ENCODE measurements at places on chromosomes 3 and 15.
A peak's percentile ranks its signal among the peaks of the same experiment; 100 is the strongest.

GRCh38 chr3:47007482-47008233, 28.2 kb downstream of the NBEAL2 start:
- peak; percentile 2 for DNase-seq

DNA sequence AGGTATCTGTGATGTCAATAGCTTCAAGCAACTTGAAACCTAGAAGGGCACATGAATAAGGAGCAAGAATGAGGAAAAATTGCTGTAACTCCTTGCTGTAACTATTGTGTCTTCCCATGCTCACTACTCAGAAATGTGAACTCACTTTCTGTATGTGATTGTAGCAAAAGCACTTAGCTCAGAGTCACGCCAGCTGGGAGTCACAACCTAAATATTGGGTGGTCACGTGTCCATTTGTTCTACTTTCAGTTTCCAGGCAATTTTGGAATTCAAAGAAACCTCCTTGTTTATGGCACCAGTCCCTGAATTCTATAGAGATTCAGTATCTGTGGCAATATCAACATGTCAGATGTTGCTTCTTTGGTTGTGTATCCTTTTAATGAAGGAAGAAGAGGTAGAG, 241.6 kb upstream of the AZI2 start:
- no peak for DNase-seq

- no peak for DNase-seq
These were observed 79.4 kb upstream of the SETMAR start for GRCh38 chr3:4223777-4224176.

- no peak for DNase-seq
These were observed 29.2 kb downstream of the PCNP start for GRCh38 chr3:101603184-101603583.

GRCh38 chr3:141271279-141272030, 39.8 kb downstream of the PXYLP1 start:
- no peak for DNase-seq

- no peak for DNase-seq
These were observed 10.5 kb downstream of the SLC38A3 start for GRCh38 chr3:50215529-50215928.

- no peak for DNase-seq
These were observed 17.2 kb upstream of the RBSN start for GRCh38 chr3:15116032-15116669.

DNA sequence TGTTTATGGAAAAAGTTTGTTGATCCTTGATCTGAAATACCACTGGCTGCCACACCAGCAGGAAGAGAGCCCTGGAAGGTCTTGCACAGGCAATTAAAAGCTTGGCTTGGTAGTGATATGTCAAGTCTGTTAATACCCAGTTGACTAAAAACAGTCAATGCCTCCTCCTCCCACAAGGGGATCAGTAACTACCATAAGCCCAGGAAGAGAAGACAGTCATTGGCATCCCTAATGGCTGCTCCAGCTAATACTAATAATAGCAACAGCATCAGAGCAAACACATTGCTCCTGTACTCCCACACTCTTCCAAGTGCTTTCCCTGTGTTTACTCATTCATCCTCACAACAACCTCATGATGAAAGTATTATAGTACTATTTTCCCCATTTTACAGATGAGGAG, 528.6 kb downstream of the TAFA4 start:
- no peak for DNase-seq

GRCh38 chr3:133038089-133038730, at the start of gene TMEM108:
TMEM108 (plus strand) TSS chr3:133038391.
- peak; percentile 33 for DNase-seq

DNA sequence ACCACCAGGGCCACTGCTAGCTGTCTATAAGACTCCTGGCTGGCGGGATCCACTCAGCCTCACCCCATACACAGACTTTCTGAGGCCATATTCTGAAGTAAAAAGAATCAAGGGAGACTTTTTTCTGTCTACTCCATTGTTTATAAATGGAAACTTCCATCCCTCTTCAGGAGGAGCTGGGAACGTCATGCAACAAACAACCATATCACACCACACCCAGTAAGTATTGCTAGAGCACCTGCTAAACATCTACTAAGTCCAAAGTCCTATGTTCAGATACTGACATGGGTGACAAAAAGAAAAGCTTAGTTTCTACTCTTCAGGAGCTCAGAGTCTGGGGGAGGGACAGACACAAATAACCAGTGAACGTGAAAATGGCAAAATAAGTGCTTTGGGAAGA, 324.8 kb upstream of the ONECUT1 start:
- DNase-seq, result no peak

DNA sequence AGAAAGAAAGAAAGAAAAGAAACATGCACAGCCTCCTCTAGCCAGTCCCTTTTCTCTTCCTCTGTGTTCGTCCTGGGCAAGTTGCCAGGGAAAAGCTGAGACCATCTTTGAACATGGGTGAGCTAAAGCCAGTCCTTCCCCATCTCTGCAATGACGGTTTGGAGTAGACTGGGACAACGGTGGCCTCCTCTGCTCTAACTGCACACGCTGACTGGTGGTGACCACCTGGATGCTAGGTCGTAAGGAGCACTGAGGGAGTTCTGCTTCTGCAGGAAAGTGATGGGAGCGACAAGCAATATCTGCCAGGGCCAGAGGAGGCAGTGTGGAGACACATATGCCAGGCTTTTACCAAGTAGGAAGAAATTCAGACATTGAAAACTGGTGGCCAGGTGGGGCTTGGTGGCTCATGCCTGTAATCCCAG, 111.7 kb downstream of the NUP210 start:
- DNase-seq, result peak; percentile 13

DNA sequence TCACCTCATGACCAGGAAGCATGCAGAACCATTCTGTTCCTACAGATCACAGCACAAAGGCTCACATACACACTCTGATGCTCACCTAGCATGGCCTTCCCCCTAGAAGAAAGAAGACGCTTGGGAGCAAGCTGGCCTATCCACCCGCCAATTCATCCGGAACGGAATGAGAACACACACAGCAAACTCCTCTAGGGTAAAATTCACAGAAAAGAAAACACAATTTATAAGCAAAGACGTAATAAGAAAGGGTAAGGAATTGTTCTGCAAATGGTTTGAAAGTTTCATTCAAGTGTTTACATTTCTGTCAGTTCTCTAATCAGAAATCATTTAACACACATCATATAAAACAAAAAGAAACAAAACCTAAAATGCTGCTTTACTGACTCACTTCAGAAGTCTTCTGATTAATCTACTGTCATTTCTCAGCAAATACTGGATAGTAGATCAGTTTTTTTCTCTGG, 218.1 kb downstream of the OSBPL10 start:
- no peak for DNase-seq

GRCh38 chr15:67192185-67192820, 62.2 kb downstream of the AAGAB start:
- DNase-seq, result no peak

DNA sequence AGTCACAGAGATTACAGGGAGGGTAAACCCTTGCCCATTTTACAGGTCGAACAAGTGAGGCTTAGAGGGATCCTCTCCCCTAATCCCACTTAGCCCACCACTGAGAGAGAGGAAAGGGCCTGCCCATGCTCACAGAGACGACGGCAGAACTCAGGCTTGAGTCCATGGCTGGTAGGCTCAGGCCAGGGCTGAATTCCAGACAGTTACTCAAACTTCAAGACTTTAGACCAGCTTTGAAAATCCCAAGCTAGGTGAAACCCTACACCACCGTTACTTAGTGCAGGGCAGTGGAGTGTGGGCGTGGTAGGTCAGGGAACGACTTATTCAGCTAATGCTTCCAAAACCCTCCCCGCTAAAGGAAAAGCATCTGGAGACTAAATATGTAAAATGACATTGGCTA, 16.4 kb downstream of the GRIP2 start:
- DNase-seq, result no peak

DNA sequence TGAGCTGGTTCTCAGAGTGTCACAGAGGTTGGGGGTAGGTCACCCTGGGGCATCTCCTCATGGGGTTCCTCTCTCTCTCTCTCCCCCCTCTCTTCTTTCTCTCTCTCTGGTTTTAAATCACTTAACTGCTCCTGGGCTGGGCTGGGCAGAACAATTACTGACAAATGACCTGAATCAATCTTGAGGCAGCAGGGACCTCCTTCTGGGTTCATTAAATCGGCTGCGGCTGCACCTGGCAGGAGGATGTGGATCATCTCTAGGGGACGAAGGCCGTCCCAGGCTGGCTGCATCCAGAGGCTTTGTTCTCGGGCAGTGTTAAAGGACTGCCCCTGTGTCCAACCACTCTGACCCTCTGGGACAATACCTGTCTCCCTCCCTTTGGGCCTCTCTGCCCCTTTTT, 143.1 kb downstream of the TLE3 start:
- no peak for DNase-seq

DNA sequence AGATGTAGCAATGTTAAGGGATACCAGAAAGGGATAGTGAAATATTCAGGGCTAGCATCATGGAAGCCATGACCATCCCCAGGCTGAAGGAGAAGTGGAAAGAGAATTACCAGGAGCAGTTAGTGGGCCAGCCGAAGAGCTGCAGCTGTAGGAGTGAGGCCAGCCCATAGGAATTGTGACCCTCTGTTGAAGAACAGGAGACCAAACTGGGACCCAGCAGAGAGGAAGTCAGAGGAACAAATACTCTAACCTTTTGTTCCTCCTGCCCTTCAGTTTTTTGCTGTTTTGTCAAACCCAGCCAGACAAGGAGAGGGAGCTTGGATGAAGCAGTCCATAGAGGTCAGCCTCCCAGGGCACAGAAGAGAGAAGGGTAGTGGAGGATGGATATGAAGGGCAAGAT, 115.4 kb downstream of the CLSTN2 start:
- DNase-seq, result no peak

- DNase-seq, result no peak
These were observed 115.6 kb downstream of the NLGN1 start for GRCh38 chr3:173513123-173513522.

GRCh38 chr3:69058947-69059224, 6.8 kb upstream of the TMF1 start:
- no peak for DNase-seq

GRCh38 chr15:32867313-32867626, 149.5 kb downstream of the GREM1 start:
- no peak for DNase-seq

GRCh38 chr3:194541483-194541882, 54.7 kb upstream of the ATP13A3 start:
- DNase-seq, result peak; percentile 25

DNA sequence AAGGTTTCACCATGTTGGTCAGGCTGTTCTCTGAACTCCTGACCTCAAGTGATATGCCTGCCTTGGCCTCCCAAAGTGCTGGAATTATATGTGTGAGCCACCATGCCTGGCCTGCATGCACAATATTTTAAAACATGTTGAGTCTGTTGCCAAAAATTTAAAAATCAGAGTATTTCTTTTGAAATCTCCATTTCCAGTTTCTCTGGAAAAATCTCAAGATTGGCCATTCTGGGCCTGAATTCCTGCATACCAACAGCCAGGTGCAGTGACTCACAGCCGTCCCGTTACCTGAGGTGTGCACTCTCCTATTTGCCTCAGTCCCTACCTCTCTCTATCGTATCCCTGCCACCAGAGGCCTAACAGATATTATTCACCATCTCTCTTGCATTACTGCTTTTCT, 15.0 kb upstream of the COPG1 start:
- no peak for DNase-seq

DNA sequence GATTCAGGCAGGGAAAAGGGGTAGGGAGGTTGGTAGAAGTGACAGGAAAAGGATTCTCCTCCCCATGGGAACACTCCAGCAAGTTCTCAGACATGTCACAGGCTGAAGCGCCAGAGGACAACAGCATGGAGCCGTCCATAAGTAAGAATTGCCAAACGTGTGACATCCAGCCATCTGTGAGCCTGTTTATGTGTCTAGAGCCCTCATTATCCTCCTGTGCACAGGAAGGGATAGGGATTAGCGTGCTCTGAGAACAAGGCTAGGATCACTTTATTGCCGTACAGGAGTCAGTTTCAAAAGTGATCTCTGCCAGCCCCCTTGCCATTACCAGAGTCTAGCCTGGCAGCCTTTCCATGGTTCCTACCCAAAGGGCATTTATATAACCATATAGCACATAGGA, 549.5 kb downstream of the NTRK3 start:
- DNase-seq, result no peak

All from stimulated activated CD4-positive, alpha-beta T cell treated with anti-CD3 and anti-CD28 coated beads, Interleukin-1b, Interleukin-23, amount 100 ng/mL, for 48 hours (primary cell).